ENCODE measurements at places on chromosomes 5 and 9. TPM values are rescaled to one million over a fixed set of nuclear protein-coding genes. Genes with fewer than 3 reads are reported as not detected.

Gene SURF4
- 218 TPM for total RNA-seq

Gene PCDHB4
- total RNA-seq, result 0.02 TPM

Gene SLC1A1
- total RNA-seq, result 1.1 TPM

Gene RNF183
- total RNA-seq, result not detected

Gene EMB
- total RNA-seq, result 7.2 TPM

Gene PCDHGA3
- 0.05 TPM for total RNA-seq

Gene CCDC183
- total RNA-seq, result 0.21 TPM

Gene PSAT1
- 145 TPM for total RNA-seq
